ENCODE measurements at places on chromosomes 3 and 15.

DNA sequence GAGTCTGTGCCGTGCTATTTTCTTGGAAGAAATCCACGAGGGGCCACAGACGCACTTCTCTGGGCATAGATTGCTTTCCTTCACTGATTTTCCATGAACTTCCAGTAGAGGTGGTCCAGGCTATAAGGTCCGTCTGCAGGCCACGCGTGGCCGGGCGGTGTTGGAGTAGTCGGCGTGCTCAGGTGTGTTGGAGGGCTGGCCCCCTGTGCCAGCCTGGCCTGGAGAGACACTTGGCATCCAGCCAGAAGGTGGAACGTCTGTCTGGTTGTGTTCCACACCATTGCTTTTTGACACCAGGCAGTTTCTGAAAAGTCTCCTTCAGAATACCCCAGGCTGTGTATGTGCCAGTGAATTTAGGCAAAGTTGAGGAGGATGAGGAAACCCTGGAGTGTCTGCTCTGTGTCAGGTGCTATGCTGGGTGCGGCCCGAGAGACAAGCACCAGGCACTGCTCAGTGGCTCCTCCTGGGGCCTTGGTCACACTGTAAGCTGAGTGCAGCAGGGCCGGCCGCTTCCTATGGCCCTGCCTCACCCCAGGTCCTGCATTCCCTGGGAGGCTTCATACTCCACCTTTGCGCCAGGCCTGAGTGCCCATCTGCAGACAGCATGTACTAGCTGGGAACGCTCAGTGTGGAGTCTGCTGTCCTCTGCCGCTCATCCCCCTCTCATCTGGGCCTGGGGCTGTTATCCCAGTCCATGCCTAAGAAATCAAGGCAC, 52.1 kb upstream of the TAMM41 start:
- DNase-seq = no peak

DNA sequence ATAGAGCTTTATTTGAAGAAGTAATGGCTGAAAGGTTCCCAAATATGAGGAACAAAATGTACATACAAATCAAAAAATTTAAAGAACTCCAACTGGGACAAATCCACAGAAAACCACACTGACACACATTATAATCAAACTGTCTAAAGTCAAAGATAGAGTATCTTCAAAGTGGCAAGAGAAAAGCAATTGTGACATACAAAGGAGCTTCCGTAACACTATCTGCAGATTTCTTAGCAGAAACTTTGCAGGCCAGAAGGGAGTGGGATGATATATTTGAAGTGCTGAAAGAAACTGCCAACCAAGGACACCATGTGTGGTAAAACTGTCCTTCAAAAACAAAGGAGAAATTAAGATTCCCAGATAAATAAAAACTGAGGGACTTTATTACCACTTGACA, 91.9 kb downstream of the SENP2 start:
- no peak for DNase-seq

DNA sequence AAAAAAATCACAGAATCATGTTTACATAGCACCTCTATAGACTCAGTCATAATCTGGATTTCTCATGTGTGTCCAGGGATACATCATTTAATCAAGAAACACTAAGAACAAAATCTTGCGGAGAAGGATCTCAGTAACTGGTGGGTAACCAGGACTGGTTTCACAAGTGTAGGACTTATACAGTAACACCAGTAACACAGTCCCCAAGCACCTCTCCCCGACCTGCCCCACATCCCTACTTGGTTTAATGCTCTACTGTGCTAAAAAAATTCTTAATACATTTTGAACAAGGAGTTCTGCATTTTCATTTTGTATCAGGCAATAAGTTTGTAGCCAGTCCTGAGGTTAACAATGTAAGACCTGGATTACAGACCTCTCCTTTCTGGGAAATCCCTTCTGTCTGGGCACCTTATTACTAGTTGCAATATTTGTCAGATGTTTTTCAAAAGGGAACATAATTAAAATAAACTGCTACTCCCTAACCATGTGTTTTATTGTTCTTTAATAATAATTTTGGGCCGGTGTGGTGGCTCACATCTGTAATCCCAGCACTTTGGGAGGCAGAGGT, 57.6 kb upstream of the BBX start:
- no peak for DNase-seq

GRCh38 chr3:147472846-147473245, 63.7 kb downstream of the ZIC1 start:
- DNase-seq = no peak

- DNase-seq = no peak
Observed at GRCh38 chr3:55436644-55437043, 50.5 kb downstream of the WNT5A start.

- no peak for DNase-seq
Observed at GRCh38 chr3:69164296-69164695, 41.9 kb upstream of the LMOD3 start.

DNA sequence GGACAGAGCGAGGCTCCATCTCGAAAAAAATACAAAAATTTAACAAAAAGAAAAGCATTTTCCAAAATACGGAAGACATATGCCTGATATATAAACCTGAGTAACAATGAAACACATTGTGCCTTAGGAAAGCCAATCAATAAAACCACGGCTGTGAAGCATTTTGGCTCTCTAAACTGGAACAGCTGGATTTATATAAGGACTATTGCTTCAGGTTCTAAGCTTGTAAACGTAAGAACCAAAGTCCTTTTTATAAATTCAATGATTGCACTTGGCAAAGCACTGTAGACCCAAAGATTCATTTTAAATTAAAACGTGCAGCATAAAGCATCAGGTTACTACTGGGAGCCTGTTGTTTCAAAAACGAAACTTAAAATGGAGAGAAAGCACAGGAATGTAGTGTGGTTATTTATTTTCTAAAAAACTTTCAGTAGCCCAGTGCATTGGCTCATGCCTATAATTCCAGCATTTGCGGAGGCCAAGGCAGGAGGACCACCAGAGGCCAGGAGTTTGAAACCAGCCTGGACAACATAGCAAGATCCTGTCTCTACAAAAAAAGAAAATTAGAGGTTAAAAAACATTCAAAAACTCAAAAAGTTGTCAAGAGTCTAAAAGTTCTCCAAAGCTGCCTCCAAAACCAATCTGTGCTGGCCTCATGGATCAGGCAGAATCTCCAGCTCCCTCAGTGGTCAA, 61.5 kb downstream of the USF3 start:
- DNase-seq = no peak

DNA sequence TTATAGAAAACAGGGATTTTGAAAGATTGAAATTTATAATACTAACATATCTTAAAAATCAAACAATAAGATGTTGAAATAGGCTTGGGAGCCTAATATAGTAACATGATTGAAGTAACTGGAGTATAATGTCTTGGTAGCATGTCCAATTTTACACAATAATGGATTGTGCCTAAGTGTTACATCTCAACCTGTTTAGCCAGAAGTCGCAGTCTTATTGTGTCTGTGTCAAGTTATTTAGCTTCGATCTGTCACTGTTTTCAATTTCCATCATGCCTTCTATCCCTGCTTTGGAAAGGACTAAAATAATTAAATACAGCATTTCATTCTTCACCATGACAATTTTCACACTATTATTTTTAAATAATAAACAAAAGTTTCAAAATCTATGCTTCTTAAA, 1352.2 kb downstream of the SI start:
- no peak for DNase-seq

GRCh38 chr3:51354731-51355615, 30.1 kb upstream of the MANF start:
- no peak for DNase-seq

Measured in femur (tissue), 1 donor.